Activated T-cell treated with anti-CD3 and anti-CD28 coated beads, Interleukin-2, amount 50 U/mL, for 72 hours (primary cell): ENCODE measurements at places on chromosomes 6 and 20. TPM values are rescaled to one million over a fixed set of nuclear protein-coding genes. Genes with fewer than 3 reads are reported as not detected.
A peak's percentile ranks its signal among the peaks of the same experiment; 100 is the strongest.

- DNase-seq, result no peak
- H3K27me3 ChIP-seq, result no peaks in the 10 kb centered on the region
- peaks cover 5% of the 10 kb centered on the region for H3K36me3 ChIP-seq
- peaks cover 49% of the 10 kb centered on the region for H3K4me1 ChIP-seq
- H3K27ac ChIP-seq, result no peak overlapping the region
Observed at GRCh38 chr6:136775548-136775947, 16.7 kb downstream of the MAP3K5 start.

The BFSP1 gene
- 1.2 TPM for total RNA-seq

DNA sequence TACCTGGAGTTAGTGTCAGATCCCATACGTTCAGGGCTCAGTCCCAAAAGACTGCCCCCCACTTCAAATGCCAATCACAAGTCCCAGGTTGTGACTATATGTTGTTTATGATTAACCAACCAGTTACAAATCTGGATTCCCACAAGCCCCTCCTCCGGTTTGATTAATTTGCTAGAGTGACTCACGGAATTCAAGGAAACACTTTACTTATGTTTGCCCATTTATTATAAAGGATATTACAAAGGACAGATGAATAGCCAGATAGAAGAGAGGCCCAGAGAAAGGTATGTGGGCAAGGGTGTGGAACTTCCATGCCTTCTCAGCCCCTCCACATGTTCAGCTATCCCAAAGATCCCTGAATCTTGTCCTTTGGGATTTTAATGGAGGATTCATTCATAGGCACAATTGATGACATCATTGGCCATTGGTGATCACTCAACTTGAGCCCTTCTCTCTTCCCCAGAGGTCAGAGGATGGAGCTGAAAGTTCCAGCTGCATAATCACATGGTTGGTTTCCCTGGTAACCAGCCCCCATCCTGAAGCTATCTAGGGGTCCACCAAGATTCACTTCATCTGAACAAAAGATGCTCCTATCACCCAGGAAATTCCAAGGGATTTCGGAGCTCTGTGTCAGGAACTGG, 2.0 kb downstream of the ECT2L start:
- no peaks in the 10 kb centered on the region for H3K36me3 ChIP-seq
- H3K4me1 ChIP-seq, result peaks cover 13% of the 10 kb centered on the region
- DNase-seq, result no peak

- DNase-seq, result no peak
- peaks cover 2% of the 10 kb centered on the region for H3K36me3 ChIP-seq
- H3K27me3 ChIP-seq, result no peaks in the 10 kb centered on the region
Observed at GRCh38 chr20:17584689-17585088, 14.8 kb downstream of the DSTN start.

DNA sequence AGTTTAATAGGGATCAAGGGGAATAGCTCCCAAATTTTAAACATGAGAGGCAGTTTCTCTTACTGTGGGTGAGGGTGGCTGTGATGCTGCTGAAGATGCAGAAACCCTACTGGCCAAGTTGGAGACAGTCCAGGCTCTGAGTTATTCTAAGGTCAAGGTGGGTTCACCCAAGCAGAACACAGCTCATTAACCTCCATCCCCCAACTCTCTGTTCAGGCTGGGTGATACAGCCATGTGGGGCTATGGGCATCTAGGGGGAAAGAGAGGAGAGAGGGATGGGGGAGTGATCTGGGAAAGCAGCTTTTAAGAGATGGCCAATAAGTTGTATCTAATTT, 18.9 kb upstream of the TRAM2 start:
- no peak overlapping the region for H3K27ac ChIP-seq
- no peaks in the 10 kb centered on the region for H3K27me3 ChIP-seq
- no peaks in the 10 kb centered on the region for H3K36me3 ChIP-seq
- peaks cover 15% of the 10 kb centered on the region for H3K4me1 ChIP-seq

DNA sequence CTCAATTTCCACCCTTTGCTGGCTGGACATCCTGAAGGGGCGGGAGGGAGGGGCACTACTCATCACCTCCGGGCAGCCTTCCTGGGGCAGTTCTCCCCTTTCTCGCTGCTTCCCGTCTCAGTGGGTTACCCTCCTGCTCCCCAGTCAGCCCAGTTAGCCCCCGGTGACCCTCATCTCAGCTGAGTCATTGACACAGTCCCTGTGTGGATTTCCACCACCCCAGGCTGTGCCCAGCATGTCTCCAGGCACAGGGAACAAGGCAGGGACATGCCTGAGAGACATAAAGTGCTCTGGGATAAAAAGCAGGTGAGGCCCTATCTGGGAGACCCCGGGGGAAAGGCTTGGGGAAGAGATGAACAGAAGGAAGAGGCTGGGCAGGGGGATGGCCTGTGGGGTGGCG, 29.9 kb upstream of the HMGA1 start:
- no peak overlapping the region for H3K4me3 ChIP-seq
- no peaks in the 10 kb centered on the region for H3K27me3 ChIP-seq
- peaks cover 42% of the 10 kb centered on the region for H3K4me1 ChIP-seq
- H3K27ac ChIP-seq, result no peak overlapping the region
- peaks cover 2% of the 10 kb centered on the region for H3K36me3 ChIP-seq
- DNase-seq, result no peak

The CAP2 gene
- not detected for total RNA-seq

- H3K27me3 ChIP-seq, result no peaks in the 10 kb centered on the region
- no peak overlapping the region for H3K27ac ChIP-seq
- H3K36me3 ChIP-seq, result no peaks in the 10 kb centered on the region
- no peaks in the 10 kb centered on the region for H3K4me1 ChIP-seq
- no peak for DNase-seq
Observed at GRCh38 chr20:42690842-42691437, 498.8 kb downstream of the PTPRT start.

The CDK5RAP1 gene
- total RNA-seq, result 43.0 TPM

DNA sequence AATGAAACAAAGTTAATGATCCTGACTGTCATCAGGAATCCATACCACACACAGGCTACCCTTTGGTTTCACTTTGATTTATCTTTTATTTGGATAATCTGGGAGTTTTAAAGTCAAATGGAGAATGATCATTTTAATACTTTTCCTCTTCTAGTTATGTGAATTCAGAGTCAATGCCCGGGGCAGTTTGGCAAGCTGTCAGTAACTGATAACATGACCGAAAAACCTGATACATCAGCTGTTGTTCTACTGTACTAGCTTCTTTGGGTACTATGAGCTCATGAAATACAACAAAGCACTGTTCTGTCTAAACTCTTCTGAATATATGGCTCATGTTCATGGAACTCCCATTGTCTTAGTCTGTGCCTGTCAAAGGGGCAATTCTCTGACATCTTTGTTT, 30.2 kb downstream of the KLHL31 start:
- no peak overlapping the region for H3K27ac ChIP-seq
- no peaks in the 10 kb centered on the region for H3K36me3 ChIP-seq
- H3K4me3 ChIP-seq, result no peak overlapping the region
- H3K27me3 ChIP-seq, result peaks cover 18% of the 10 kb centered on the region
- H3K4me1 ChIP-seq, result no peaks in the 10 kb centered on the region

- H3K36me3 ChIP-seq, result no peaks in the 10 kb centered on the region
- H3K4me1 ChIP-seq, result peaks cover 13% of the 10 kb centered on the region
- H3K4me3 ChIP-seq, result peak overlapping the region; percentile 28
Observed at GRCh38 chr20:15895126-15895525, 678.1 kb downstream of the KIF16B start.

- H3K4me1 ChIP-seq, result peaks cover 60% of the 10 kb centered on the region
- DNase-seq, result peak; percentile 59
- no peaks in the 10 kb centered on the region for H3K27me3 ChIP-seq
Observed at GRCh38 chr6:18262702-18263417, 1.5 kb downstream of the DEK start.

The FAM217A gene
- not detected for total RNA-seq

- DNase-seq, result no peak
- no peaks in the 10 kb centered on the region for H3K27me3 ChIP-seq
- H3K27ac ChIP-seq, result no peak overlapping the region
Observed at GRCh38 chr6:11194356-11195218, 37.9 kb downstream of the NEDD9 start.

- no peak overlapping the region for H3K27ac ChIP-seq
- H3K4me3 ChIP-seq, result no peak overlapping the region
- no peak for DNase-seq
- no peaks in the 10 kb centered on the region for H3K27me3 ChIP-seq
- peaks cover 12% of the 10 kb centered on the region for H3K36me3 ChIP-seq
Observed at GRCh38 chr6:170124150-170124549, 166.7 kb downstream of the DLL1 start.

The KCNK5 gene
- 14.7 TPM for total RNA-seq

DNA sequence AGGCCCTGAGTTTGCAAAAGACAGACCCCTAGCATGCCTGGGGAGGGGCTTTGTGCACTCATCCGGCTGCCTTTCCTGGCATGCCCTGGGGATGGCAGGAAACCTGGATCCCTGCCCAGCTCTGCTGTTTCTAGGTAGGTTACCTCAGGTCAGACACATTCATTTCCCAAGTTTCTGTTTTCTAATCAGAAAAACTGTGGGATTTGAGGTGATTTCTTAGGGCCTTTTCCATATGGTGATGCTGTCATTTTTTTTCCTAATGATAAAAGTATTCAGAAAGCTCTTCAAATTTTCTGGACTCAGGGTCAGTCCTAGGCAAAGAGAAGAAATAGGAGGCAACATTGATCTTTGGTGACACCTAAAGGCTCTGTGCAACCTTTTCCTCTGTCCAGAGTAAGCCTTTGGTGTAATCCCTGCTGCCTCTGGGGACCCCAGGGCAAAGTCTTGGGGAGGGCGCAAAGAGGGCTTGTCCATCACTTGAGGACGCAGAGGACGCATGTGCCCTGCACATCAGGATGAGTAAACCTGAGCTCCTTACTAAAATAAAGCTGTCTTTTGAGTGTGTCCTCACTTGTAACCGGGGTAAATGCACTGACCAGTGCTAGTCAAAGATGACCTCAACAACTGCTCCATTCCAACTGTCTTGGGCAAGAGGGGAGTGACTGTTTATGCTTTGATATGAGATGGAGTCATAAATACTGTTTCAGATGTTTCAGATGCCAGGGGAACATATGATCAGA, 13.5 kb upstream of the TRAM2 start:
- DNase-seq, result no peak
- H3K27me3 ChIP-seq, result no peaks in the 10 kb centered on the region
- H3K36me3 ChIP-seq, result no peaks in the 10 kb centered on the region
- peaks cover 7% of the 10 kb centered on the region for H3K4me1 ChIP-seq
- H3K4me3 ChIP-seq, result no peak overlapping the region

The TOP1 gene
- total RNA-seq, result 78.7 TPM

The GFRAL gene
- total RNA-seq, result not detected

DNA sequence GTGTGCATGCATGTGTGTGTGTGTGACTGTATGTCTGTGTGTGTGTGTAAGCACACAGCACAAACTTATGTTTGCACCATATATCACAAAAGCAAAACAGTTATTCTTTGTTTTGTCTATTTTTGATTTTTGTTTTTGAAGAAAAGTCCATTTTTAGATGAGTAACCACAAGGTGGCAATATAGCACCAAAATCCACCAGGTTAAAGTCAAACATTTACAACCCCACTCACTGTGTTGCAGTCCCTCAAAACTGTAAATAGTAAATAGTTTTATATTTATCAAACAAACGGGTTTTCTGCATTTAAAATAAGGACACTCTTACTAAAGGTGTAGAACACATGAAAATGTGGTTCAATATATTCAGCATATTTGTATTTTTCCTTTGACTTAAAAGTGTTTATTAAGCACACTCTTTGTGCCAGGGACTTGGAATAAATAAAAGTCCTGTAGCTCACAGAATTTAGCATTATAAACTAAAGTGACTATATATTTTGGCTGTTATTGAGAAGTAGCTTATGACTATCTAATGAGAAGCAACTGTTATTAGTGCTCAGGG, 118.5 kb downstream of the GFRAL start:
- DNase-seq, result no peak
- no peak overlapping the region for H3K4me3 ChIP-seq
- H3K27me3 ChIP-seq, result no peaks in the 10 kb centered on the region
- no peak overlapping the region for H3K27ac ChIP-seq

DNA sequence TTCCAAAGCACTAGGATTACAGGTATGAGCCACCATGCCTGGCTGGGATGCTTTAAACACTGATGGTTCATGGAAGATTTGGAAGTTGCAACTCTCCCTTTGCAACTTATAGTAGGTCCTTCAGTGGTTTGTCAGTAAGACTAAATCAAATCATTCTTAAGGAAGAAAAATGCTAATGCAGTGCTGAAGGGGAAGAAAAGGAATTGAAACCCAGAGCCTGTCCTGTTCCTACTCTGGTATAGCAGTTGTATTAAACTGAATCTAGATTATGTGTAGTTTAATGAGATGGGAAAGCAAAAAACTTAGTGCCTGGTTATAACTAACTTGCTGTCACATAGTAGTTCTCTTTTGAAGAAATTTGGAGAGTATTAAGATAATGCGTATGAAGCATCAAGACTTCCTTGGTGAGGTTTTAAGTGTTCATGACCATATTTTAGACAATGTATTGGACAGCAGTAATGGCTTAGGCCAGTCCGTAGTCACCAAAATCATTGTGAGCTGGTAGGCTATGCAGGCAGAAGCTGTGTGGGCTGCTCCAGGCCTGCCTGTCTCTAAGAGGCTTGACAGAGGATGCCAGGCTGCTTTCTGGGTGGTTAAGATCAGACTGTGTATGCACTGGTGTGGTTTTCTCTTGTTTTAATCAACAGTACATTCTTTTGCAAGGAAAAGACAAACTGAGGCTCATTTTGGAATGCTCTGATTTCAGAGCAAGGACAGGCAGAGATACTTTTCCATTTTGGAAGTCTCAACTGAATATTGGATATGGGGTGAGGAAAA, 14.0 kb downstream of the PAQR8 start:
- peaks cover 62% of the 10 kb centered on the region for H3K4me1 ChIP-seq
- H3K27me3 ChIP-seq, result no peaks in the 10 kb centered on the region

The VNN1 gene
- total RNA-seq, result not detected

- H3K27ac ChIP-seq, result peak overlapping the region; percentile 85
- DNase-seq, result no peak
- peaks cover 22% of the 10 kb centered on the region for H3K4me1 ChIP-seq
- peak overlapping the region; percentile 66 for H3K4me3 ChIP-seq
Observed at GRCh38 chr6:116392132-116393013, 21.6 kb downstream of the DSE start.

DNA sequence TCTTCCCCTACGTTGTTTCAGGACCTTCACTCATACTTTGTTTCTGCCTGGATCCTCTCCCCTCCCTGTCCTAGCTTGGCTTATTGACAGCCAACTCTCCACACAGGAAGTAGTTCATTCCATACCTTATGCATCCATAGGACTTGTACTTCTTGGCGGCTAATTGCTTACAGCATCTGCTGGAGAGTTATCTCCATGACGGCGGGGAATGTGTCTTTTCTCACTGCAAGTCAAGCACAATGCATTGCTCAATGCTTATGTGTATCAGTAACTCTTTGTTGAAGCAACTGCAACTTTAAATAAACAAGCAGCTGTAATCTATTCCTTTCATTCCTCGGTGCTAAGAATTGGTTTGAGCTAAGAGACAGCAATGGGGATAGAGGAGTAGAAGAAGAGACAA, 551.3 kb upstream of the EPHA7 start:
- peaks cover 1% of the 10 kb centered on the region for H3K36me3 ChIP-seq
- no peak overlapping the region for H3K4me3 ChIP-seq
- DNase-seq, result no peak
- H3K4me1 ChIP-seq, result no peaks in the 10 kb centered on the region
- no peaks in the 10 kb centered on the region for H3K27me3 ChIP-seq

The PHACTR1 gene
- total RNA-seq, result 0.05 TPM

- H3K27me3 ChIP-seq, result no peaks in the 10 kb centered on the region
- H3K27ac ChIP-seq, result peak overlapping the region; percentile 92
- DNase-seq, result no peak
- peaks cover 42% of the 10 kb centered on the region for H3K36me3 ChIP-seq
- H3K4me1 ChIP-seq, result peaks cover 39% of the 10 kb centered on the region
Observed at GRCh38 chr20:56395166-56395565, 2.7 kb downstream of the CSTF1 start.

The RNF144B gene
- total RNA-seq, result 11.9 TPM
